ENCODE measurements at places on chromosomes 2 and 18. TPM values are rescaled to one million over a fixed set of nuclear protein-coding genes. Genes with fewer than 3 reads are reported as not detected.

SATB2 gene
- 7.4 TPM for total RNA-seq

GRCh38 chr18:54117853-54118773, 106.4 kb downstream of the MBD2 start:
- H3K27me3 ChIP-seq = no peaks in the 10 kb centered on the region
- H3K36me3 ChIP-seq = no peaks in the 10 kb centered on the region
- H3K4me1 ChIP-seq = peaks cover 4% of the 10 kb centered on the region
- no peak overlapping the region for H3K27ac ChIP-seq
- H3K4me3 ChIP-seq = no peak overlapping the region

CROCC2 gene
- total RNA-seq = 0.49 TPM

DNA sequence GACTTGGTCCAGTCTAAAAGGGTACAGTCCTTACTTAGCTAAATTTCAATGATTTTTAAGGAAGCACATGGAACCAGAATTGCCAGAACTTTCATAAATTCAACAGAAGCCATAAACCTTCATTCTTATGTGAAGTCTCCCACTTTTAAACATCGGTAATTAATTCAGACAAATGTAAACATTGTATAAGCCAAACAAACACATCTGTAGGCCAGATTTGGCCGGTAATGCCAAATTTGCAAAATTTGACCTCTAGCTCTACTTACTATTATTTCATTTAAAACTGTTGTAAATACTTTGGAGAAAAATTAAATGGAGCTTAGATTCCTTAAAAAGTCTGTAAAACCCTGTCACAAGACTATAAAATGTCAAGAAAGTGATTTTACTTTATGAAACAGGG, 83.2 kb upstream of the GALNT5 start:
- no peak for DNase-seq
- H3K4me1 ChIP-seq = peaks cover 10% of the 10 kb centered on the region
- H3K27me3 ChIP-seq = no peaks in the 10 kb centered on the region
- no peak overlapping the region for H3K4me3 ChIP-seq

FEV gene
- not detected for total RNA-seq

All from vagina (tissue), 2 donors.